ENCODE measurements at places on chromosomes 5 and 9. TPM values are rescaled to one million over a fixed set of nuclear protein-coding genes. Genes with fewer than 3 reads are reported as not detected.

- DNase-seq = no peak
These were observed 37.2 kb upstream of the TAL2 start for GRCh38 chr9:105625088-105625487.

DNA sequence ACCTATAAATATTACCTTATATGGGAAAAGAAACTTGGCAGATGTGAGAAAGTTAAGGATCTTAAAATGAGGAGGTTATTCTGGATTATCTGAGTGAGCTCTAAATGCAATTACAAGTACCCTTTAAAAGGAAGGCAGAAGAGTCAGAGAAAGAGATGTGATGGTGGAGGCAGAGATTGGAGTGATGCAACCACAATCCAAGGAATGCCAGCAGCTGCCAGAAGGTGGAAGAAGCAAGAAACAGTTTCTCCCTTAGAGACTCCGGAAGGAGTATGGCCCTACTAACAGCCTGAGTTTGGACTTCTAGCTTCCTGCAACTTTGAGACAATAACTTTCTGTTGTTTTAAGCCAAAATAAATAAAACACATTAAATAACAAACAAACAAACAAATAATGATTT, 108.7 kb upstream of the PRLR start:
- DNase-seq = no peak

GRCh38 chr5:135179308-135179980, 145.4 kb upstream of the PITX1 start:
- no peak for DNase-seq

DNA sequence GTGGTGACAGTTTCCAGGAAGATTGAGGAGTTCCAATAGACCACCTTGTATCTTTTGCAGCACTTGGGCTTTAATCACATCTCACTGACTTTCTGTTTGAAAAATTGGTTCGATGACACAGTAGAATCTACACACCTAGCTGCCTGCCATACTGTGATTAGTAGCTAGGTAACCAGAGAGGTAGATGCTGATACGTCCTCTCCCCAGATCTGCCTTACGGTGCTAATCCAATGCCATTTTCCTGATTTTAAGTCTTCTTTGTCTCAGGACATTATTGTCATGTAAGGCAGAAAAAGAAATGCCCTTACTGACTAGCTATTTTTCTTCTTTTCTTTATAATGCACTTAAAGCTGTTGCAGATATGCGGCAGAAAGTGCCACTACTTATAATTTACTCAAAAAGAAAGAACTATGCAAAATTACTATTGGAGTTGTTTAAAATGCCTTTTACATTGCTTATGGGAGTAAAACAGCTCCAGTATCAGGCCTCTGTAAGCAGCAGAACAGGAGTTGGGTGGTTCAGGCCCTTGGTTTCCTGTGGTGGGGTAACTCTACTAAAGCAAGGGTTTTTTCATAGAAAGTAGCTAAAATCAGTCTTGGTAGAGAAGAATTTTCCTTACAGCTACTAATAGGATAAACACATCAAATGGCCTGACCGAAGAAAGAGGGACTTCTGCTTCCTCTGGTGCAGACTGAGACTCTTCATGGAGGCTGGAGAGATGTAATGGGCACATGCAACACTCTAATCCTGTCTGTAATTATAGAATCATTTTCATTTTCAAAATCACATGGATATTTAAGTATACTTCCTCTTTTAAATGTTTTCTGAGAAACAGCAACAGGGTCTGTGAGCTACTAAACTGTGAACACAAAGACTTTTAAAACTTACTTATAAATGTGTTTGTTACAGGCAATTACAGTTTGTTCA, 177.2 kb downstream of the MAPKAP1 start:
- DNase-seq = no peak

DNA sequence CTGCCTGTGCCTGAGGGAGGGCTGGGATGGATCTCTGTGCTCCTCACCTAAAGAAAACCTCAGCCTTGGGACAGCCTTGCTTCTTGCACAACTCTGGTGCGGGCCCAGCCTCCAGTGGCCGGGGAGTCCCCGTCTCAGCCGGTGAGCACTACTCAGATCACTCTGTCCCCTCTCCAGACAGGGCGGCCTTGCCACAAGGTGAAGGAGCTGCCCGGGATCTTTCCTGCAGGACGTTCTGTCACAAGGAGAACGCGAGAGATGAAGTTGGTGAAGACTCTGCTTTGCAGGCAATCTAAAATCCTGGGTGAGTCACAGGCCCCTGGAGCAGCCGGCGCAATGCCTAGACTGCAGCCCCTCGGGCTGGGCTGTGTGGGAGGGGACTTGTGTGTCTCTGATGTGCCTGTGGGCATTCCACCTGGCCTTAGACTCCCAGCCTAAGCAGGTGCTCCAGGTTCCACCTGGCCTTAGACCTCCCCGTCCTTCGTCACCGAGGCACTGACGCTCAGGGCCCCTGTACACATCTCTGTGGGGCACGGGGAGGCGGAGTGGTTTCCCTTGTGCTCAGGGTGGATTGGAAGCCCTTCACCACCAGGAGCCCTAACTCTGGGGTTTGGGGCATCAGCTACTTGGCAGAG, 15.2 kb upstream of the IRX4 start:
- DNase-seq = no peak

CDH12 gene
- total RNA-seq = not detected

TEK gene
- total RNA-seq = not detected

- DNase-seq = no peak
These were observed 135.2 kb downstream of the C9orf152 start for GRCh38 chr9:110072597-110073355.

UBE2QL1 gene
- total RNA-seq = not detected

GRCh38 chr5:22614486-22615094, 238.6 kb downstream of the CDH12 start:
- no peak for DNase-seq

DNA sequence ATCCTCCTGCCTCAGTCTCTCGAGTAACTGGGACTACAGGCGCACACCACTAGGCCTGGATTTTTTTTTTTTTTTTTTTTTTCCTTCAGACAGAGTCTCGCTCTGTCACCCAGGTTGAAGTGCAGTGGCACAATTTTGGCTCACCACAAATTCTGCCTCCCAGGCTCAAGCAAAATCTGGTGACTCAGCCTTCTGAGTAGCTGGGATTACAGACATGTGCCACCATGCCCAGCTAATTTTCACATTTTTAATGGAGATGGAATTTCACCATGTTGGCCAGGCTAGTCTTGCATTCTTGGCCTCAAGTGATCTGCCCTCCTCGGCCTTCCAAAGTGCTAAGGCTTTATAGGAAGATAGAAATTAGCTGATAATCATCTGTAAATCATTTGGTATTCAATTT, 43.9 kb downstream of the NSA2 start:
- DNase-seq = no peak

DNA sequence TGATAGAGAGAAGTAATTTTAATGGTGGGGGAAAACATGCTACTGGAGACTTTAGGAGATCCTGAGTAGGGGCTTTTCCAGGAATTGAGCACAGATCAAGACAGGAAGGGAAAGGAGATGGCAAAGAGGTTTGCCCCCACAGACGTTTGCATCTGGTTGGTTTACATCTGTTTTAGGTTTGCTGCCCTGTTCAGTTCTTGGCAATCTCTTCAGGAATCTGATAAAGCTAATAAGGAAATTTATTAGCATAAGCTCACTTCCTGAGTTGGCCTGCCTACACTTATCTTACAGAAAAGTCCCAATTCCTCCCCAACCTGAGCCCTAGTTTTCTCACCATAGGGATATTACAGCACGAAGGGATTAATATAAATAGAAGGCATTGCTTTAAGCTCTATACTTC, 3.4 kb upstream of the CFAP95 start:
- no peak for DNase-seq

- DNase-seq = no peak
These were observed 548.4 kb downstream of the LRRC70 start for GRCh38 chr5:63127054-63127453.

GABRA1 gene
- not detected for total RNA-seq

DNA sequence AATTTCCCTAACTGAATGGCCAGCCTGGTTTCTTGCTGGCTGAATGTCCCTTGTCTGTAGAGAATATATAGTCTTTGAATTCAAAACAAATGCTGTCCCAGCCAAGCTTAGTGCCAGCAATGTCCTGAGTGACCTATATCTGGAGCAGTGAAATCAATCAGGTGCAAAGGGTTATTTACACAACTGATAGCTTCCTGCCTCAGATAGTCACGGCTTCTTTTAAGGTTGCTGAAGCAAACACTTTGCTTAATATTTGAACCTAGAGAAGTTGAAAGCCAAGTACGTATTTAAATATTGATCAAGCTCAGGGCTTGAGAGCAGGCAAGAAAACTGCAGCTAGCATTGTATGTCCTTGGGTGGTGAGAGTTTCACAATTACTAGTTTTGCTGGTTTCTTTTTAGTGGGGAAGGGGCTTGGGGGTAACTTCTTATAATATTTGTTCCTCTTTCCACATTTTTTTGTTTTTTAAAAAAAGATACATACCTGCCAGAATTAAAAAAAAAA, 2.0 kb upstream of the ARHGEF28 start:
- DNase-seq = no peak

DNA sequence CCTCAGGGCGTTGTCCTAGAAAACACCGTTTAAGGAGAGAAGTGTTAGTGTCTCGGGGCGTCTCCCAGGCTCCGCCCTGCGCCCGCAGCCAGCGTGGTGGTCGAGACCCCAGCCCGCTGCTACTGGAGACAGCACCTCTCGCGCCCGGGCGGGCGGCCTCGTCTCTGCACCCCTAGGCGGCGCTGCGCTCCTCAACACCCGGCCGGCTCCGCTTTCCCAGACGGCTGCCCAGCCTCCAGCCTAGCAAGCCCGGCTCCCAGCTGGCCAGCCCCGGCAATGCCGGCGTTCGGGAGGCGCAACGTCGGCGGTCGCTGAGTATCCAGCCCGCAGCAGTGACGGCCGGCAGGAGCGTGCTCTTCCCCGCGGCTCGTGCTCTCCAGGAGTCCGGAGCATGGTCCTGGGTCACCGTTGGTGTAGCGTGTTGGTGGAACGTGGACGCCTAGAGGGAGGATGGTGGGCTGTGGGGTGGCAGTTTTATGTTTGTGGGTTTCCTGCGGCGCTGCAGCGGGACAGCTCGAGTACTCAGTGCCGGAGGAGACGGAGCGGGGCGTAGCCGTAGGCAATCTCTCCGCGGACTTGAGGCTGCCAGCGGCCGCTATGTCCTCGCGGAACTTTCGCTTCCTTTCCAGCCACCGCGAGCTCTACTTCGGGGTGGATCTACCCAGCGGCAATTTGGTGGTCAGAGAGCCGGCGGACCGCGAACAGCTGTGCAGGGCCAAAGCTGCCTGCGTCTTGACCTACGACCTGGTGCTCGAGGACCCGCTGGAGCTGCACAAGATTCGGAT, 536 bp downstream of the PCDHAC1 start:
- DNase-seq = peak; percentile 47

- DNase-seq = no peak
These were observed 96.4 kb downstream of the PSAT1 start for GRCh38 chr9:78393340-78393739.

DNA sequence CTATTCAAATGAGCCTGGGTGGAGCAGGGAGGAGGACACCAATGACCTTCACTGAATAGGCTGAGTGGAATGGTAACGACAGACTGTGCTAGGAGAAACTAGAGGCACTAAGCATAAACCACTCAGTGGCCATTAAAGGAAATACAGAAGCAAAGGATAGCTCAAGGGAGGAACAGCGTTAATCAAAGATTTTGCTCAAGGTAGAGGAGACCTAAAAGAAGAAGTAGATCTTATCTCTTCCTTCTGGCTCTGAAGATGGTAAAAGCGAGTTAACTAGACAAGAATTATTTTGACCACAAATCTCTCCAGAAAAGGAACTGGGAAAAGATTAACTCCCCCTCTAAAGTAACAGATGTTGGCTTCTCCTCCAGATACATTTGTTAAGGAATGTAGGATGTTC, 299.6 kb downstream of the EPB41L4A start:
- no peak for DNase-seq

All from activated CD8-positive, alpha-beta T cell treated with anti-CD3 and anti-CD28 coated beads for 36 hours (primary cell).